Midbrain (tissue), 1 donor: ENCODE measurements at places on chromosomes 5 and 9.

DNA sequence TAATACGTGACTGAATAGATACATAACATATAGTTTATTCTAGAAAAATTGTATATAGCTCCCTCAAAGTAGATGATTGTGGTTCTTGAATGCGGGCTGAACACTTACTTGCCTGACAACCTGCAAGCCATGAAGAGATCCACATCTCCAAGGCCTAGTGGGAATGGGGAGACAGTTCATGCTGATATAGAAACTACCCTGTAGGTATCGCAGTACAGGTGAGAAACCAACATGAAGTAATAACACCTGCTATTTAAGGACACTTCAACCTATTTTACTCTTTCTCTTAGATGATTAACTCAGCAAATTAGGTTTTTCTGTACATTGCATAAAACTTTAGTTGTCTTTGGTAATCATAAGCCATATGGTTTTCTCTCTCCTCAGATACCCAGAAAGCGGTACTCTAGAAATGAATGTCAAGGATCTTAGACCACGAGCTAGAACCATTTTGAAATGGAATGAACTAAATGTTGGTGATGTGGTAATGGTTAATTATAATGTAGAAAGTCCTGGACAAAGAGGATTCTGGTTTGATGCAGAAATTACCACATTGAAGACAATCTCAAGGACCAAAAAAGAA is 47.3 kb downstream of the UHRF2 start:
- DNase-seq = no peak

GRCh38 chr9:123647145-123647544 is 282.8 kb downstream of the DENND1A start:
- DNase-seq = no peak

GRCh38 chr5:172644711-172645110 is 3.6 kb downstream of the NEURL1B start:
- no peak for DNase-seq

GRCh38 chr9:129930743-129931142 is 95.5 kb downstream of the USP20 start:
- DNase-seq = no peak

- no peak for DNase-seq
These were observed 208.9 kb downstream of the PDE4D start for GRCh38 chr5:59684388-59685190.

DNA sequence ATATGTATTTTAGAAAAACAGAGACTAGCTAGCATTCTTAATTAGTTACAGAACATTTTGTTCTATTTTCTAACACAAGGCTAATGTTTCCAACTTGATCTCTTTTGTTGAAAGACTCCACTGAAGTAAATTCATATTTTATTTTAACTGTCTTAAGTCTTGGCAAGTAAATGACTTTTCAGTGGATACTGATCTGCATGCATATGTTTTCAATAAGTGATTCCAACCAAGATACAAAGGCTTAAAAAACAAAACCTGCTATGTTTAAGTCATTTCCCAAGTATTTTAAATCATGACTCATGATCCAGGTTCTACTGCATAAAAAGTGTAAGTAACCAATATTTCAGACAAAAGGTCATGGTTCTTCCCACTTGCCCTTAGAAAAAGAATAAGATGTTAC is 5.7 kb downstream of the CDO1 start:
- no peak for DNase-seq

DNA sequence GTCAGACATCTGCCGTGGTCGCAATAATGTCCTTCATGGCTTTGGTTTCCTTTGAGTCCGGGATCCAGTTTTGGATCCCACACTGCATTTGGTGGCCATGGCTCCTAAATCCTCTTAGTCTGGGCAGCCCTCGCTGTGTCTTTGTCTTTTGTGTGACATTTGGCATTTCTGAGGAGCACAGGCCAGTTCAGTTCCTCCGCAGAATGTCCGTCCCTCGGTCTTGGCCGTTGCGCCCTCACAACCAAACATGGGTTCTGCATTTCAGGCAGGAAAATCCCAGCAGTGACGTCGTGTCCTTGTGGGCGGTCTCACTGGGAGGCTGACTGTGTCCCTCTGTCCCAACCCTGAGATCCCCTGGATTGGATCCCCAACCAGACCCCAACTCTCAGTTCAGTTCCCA is 172.9 kb upstream of the PPP1R26 start:
- DNase-seq = no peak

- DNase-seq = peak; percentile 48
These were observed 10.8 kb upstream of the IFNA2 start for GRCh38 chr9:21395778-21396717.

- DNase-seq = no peak
These were observed 48.6 kb downstream of the UHRF2 start for GRCh38 chr9:6461619-6462018.

DNA sequence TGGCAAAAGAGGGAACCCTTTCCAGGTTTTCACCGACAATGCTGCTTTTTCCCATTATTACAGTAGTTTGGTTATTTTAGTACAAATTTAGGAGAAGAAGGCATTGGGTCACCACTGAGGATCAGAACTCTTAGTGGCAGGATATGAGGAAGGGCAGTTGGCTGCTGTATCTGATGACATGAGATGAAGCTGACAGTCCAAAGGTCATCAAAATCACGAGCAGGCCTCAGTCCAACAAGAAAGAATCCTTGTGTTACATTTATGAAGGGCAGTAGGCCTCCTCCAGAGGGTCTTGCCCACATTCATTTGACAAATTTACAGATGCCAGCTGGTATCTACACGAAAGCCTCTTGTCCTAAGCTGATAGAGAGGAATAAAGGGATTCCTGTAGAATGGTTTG is 49.5 kb upstream of the COL15A1 start:
- DNase-seq = no peak

DNA sequence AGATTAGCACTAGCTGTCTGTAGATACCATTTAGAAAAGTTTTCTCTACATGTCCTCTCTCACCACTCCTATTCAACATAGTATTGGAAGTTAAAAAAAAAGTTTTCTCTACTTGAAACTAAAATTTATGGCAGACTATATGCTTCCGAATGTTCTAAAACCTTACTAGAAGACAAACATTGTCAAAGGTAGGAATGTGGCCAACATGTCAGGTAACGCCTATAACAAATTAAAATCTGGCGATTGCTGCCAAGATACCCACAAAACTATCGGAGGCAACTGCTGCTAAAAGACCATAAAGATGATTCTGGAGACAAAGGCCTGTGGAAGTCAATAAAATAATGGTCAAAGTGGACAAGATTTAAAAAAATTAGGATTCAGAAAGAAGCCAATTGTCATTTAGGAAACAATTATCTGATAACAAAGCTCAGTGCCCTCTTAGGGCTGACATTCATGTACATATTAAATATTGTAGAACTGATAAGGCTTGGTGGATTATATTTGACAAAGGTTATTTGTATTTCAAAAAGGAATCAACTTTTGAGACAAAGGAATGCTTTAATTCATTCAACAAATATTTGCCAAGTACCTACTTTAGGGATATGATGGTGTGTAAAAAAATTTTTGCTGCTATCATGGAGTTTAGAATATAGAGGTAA is 52.7 kb downstream of the CDKN2A start:
- DNase-seq = no peak

- no peak for DNase-seq
These were observed 127.6 kb upstream of the SLC1A3 start for GRCh38 chr5:36478646-36479317.

GRCh38 chr9:70156729-70157128 is 102.0 kb upstream of the SMC5 start:
- no peak for DNase-seq

DNA sequence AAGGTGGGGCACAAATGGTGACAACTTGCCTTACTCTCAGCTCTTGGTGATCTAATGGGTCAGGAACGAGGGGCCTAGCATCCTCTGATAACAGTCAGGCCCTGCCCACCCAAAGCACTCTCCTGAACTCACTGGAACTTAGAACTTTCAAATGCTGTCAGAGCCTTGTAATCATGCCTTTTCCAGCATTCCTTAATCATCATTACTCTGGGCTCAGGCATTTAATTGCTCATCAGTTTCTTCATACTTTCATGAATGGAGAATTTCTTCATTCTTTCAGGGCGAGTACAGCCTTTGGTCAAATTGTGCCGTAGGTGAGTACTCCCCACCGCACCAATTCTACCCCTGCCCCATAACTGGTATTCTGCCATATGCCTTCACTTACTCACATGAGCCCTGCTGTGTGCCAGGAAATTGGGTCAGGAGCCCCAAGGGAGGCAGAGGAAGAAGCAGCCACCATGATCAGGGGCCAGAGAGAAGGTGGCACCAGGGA is 30.2 kb upstream of the DUSP1 start:
- no peak for DNase-seq

DNA sequence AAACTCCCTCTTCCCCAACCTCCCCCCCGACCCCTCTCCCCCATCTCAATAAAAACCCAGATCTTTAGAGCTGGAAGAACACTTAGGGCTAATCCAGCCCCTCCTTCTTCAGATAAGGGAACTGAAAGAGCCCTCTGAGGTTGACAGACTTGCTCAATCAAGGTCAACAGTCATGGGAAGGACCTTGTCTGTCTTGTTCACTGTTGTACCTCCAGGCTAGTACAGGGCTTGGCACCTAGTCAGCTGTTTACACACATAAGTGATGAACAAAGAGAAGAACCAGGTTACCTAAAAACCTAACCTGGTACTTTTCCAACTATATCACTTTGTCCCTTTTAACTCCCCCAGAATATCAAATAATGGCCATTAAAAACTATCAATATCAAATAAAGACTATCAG is 2.4 kb downstream of the TTC39B start:
- no peak for DNase-seq

DNA sequence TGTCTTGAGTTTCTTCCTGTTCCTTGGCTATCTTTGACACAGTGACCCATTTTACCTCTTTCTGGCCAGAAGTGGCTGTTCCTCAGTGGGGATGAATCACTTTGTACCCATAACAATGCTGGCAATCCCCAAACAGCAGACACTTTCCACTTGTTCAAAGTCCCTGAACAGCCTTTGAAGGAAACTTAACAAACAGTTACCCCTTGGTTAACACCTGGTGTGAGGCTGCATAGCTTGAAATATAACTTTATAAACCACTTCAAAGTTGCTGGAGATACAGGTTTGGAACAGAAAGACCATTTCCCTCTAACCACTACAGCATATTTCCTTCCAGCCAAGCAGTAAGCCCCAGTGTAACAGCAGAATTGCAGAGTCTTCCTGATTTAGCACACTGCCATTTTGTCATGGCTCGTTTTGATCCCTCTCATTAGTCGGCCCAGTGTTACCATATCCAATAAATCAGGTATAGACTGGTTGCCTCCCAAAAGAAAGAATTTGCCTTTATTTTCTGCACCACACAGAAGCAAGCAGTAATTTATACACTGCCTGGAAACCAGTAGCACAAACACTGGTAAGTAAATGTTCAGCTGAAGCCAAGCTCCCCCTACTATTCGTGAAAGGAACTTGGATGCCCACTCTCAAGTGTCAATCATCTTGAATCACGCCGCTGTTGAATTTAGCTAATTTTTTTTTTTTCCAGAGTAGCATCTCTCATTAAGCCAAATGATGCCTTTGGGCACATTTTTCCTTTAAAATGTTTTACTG is 225.9 kb downstream of the PIK3R1 start:
- no peak for DNase-seq

GRCh38 chr5:93340881-93341280 is 240.1 kb downstream of the NR2F1-AS1 start:
- no peak for DNase-seq

DNA sequence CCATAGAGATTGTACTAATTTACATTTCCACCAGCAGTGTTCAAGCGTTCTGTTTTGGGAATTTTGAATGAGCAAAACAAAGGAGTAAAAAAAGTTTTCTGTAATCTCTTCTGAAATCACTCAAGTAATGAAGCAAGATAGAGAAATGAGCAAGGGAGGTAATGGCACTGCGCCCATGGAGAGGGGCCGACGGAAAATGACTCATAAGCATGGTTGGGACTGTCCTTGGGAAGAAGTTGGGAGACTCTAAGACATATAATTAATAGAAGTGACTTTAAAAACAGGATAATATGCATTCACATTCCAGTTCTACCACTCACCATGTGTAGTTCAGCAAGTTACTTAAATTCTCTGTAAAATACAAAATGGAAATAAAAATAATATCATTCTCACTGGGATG is 62.5 kb upstream of the C5orf46 start:
- no peak for DNase-seq

DNA sequence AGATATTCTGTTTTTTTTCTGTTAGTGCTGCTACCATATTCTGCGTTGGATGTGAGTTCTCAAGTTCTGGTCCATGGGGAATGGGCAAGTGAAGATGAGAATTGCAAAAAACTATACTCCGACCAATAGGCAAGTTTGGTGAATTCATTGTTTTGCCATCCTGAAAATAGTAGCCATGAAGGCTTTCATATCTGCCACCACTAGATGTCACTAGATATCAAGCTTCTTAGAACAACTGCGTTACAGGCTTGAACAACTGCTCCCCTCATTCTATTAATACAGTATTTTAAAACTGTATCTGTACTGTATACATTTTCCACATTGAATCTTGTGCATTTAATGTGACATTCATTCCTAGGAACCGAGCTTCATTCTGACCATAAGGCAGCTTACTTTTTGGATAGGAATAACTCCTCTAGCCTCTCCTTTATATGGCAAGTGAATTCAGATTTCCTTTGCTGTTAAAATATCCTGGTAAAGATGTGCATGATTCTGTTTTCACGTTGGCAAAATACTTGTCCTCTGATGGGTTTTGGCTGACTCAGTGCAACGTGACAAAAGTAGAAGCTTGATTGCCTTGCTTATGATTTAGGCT is 163.6 kb downstream of the SREK1 start:
- DNase-seq = peak; percentile 82

DNA sequence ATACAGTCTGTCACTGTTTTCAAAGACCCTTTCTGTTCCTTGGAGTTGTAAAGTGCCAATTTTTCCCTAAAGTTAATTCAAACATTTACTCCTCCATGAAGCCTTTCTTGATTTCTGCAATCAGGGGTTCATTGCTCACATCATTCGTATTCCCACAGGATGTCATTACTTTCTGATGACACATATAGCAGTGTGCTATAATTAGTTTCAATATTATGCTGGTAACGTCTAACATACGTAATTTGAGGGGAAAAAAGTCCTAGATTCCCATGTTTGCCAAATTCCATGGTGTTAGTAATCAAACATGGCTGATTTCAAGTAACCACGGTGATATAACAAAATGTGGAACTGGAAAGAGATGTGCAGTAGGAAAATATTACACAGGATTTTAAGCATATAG is 468.2 kb upstream of the MEF2C start:
- DNase-seq = no peak

GRCh38 chr5:955886-956761 is 52.5 kb upstream of the NKD2 start:
- no peak for DNase-seq

GRCh38 chr5:172319708-172320441 is 36.3 kb upstream of the UBTD2 start:
- DNase-seq = no peak

DNA sequence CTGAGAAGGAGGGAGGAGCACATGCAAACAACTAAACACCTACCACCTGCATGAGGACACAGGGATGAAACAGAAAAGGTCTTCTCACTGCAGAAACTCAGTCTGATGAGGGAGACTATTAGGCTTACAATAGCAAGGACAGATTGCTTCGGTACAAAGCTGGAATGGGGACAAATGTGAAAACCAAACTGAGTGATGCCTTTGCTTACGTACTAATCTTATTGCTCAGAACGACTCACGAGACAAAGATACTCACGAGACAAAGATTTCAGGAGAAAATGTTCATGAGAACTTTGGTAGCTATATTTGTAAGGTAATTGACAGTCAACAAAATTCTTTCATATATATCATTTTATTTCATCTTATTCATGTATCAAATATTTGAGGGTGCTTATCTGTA is 71.9 kb upstream of the TAF1L start:
- no peak for DNase-seq

- peak; percentile 20 for DNase-seq
These were observed 848 bp downstream of the RAD50 start for GRCh38 chr5:132557478-132558172.

- peak; percentile 13 for DNase-seq
These were observed 176.1 kb downstream of the PCSK1 start for GRCh38 chr5:96256795-96257470.
